ENCODE measurements at places on chromosomes 11 and 22. TPM values are rescaled to one million over a fixed set of nuclear protein-coding genes. Genes with fewer than 3 reads are reported as not detected.

- no peak overlapping the region for H3K27ac ChIP-seq
- no peaks in the 10 kb centered on the region for H3K4me1 ChIP-seq
- no peaks in the 10 kb centered on the region for H3K27me3 ChIP-seq
- DNase-seq, result no peak
Measured at GRCh38 chr22:41327124-41327523, 25.8 kb downstream of the ZC3H7B start.

DNA sequence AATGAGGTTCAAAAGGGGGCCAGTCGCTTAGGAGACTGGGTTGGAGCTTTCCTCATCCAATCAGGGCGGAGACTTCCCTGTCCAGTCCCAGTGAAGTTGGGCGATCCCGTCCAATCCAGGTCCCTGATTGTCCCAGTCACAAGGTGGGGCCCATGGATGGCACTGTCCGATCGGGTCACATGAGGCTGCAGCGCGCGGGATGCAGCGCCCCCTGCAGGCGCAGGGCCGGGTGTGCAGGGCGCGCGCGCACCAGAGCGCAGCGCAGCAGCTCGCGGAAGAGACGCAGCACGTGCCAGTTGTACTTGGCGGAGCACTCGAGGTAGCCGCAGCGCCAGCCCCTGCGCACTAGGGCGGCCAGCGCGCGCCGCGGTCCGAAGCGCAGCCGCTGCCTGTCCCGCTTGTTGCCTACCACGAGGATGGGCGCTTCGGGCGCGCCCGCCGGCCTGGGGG, 2.3 kb downstream of the RASL10A start:
- peaks cover 23% of the 10 kb centered on the region for H3K4me1 ChIP-seq
- no peaks in the 10 kb centered on the region for H3K36me3 ChIP-seq
- H3K4me3 ChIP-seq, result no peak overlapping the region
- no peak overlapping the region for H3K27ac ChIP-seq
- peaks cover 39% of the 10 kb centered on the region for H3K27me3 ChIP-seq

DNA sequence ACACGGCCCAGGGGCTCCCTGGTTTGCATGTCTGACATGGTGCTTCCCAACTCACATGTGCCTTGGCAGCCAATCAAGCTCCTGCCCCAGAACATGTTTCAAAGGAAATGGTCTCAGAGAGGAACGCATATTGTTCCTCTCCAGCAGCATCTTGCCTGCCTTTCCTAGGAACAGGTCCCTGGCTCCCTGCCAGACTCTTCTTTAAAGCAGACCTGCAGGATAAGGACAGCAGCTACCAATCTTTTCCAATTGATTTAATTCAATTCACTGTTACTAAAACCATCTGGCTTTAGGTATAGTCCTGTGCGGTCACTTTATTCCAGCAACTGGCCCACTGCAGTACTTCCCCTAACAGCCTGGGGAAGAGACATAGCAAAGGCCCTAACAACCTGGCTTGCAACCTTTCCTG, 79.9 kb downstream of the AMBRA1 start:
- H3K36me3 ChIP-seq, result peaks cover 4% of the 10 kb centered on the region
- peaks cover 9% of the 10 kb centered on the region for H3K4me1 ChIP-seq
- no peaks in the 10 kb centered on the region for H3K27me3 ChIP-seq

- peaks cover 18% of the 10 kb centered on the region for H3K36me3 ChIP-seq
- no peak overlapping the region for H3K27ac ChIP-seq
Measured at GRCh38 chr11:7612056-7612660, 61.1 kb downstream of the CYB5R2 start.

DNA sequence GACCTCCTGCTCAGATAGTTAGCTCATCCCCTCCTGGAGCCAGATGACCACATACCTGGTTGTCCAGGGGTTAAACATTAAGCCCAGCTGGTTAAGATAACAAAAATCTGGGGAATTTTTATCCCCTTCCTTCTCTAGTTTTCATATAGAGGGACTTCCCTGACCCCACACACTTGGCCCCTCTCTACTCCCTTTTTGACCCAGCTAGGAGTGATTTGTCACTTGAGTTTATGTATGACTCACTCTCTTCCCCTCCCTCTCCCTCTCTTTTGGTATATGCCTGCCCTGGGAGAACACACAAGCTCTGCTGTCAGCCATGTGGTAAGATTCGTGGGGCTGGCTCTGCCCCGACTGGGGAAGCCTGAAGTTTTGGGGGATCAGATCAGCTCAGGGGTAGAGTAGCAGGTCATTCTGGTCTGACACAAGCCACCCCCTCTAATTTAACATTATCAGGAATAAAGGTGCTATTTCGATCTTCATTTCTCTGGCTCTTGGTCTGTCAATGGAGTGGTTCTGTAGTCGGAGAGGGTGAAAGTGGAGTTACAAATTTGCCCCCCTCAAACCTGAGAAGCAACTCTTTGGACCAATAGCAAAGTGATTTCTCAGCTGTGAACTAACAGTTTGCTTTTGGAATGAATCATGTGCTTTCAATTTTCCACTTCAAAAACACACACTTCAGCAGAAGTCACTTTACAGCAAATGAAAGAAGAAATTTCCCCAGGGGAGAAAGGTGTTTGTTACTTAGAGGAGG, 415.3 kb upstream of the CADM1 start:
- H3K4me3 ChIP-seq, result no peak overlapping the region
- peak overlapping the region; percentile 25 for H3K27ac ChIP-seq
- no peaks in the 10 kb centered on the region for H3K36me3 ChIP-seq
- peaks cover 8% of the 10 kb centered on the region for H3K4me1 ChIP-seq
- peak; percentile 12 for DNase-seq

The FKBP2 gene
- total RNA-seq, result 20.0 TPM

- no peaks in the 10 kb centered on the region for H3K4me1 ChIP-seq
- H3K36me3 ChIP-seq, result no peaks in the 10 kb centered on the region
- H3K4me3 ChIP-seq, result no peak overlapping the region
- DNase-seq, result no peak
- H3K27ac ChIP-seq, result no peak overlapping the region
Measured at GRCh38 chr11:132490978-132491377, 1041.3 kb downstream of the OPCML start.

DNA sequence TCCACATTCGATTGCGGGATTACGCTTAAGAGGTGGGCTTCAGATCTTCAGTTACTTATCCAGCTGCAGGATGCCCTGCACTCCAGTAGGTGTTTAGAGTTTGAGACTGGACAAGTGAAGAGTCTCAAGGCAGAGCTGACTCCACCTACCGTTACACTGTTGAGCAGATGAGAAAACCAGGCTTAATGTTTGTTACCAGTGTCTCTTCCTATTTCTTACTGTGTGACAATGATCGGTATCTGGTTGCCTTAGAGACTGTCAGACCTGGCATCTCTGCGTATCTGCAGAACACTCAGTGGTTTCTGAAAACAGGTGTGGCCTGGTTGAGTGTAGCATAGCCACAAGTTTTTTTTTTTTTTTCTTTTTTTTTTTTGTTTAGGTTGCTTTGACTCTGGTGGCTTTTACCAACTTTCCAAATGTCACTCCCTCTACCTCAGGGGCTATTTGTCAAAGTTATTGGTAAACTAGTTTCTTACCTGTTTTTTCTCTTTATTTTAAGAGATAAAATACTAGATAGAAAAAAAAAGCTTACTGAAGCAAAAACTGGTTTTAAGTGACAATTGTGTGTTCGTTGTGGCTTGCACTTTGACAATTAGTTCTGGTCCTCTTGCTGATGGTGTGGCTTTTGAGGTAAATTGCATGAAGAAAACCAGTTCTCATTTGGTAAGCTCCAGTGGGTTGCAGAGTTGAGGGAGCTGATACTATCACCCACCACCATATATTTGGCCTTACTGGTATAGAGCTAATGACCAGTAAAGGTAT, 284.8 kb downstream of the ETS1 start:
- peaks cover 2% of the 10 kb centered on the region for H3K36me3 ChIP-seq
- peak overlapping the region; percentile 74 for H3K4me3 ChIP-seq
- peak overlapping the region; percentile 93 for H3K27ac ChIP-seq
- peak; percentile 79 for DNase-seq
- H3K4me1 ChIP-seq, result peaks cover 80% of the 10 kb centered on the region

GRCh38 chr22:41573677-41574076, 12.9 kb downstream of the CSDC2 start:
- H3K27me3 ChIP-seq, result no peaks in the 10 kb centered on the region
- no peaks in the 10 kb centered on the region for H3K4me1 ChIP-seq
- peaks cover 4% of the 10 kb centered on the region for H3K36me3 ChIP-seq
- H3K4me3 ChIP-seq, result no peak overlapping the region
- DNase-seq, result no peak

- H3K4me1 ChIP-seq, result peaks cover 19% of the 10 kb centered on the region
- H3K27me3 ChIP-seq, result no peaks in the 10 kb centered on the region
- peak overlapping the region; percentile 24 for H3K27ac ChIP-seq
- H3K36me3 ChIP-seq, result peaks cover 14% of the 10 kb centered on the region
Measured at GRCh38 chr11:86523738-86524619, 148.4 kb downstream of the ME3 start.

GRCh38 chr22:19037282-19038163, 84.7 kb downstream of the DGCR2 start:
- DNase-seq, result no peak
- H3K27ac ChIP-seq, result no peak overlapping the region
- H3K36me3 ChIP-seq, result peaks cover 1% of the 10 kb centered on the region
- no peaks in the 10 kb centered on the region for H3K27me3 ChIP-seq
- no peaks in the 10 kb centered on the region for H3K4me1 ChIP-seq
- H3K4me3 ChIP-seq, result no peak overlapping the region

DNA sequence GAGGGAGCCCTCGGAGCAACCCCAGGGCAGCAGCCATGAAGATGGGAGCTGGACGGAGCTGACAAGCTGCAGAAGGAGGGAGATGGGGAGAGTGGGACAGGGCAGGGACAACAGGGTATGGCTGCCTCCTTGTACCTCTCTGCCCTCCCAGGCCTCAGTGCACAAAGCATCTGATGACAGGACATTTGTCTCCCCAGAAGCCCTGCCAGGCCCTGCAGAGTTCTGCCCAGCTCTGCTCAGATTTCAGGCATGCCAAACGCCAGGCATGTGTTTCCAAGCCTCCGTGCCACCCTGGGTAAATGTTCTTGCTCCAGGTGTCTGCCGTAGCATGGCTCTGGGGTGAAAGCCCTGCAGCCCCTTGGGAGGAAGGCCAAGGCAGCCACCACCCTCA, 1.1 kb upstream of the IFITM10 start:
- DNase-seq, result no peak
- H3K4me1 ChIP-seq, result peaks cover 32% of the 10 kb centered on the region
- H3K4me3 ChIP-seq, result no peak overlapping the region
- H3K27me3 ChIP-seq, result peaks cover 13% of the 10 kb centered on the region

The C11orf91 gene
- total RNA-seq, result not detected

The CCDC116 gene
- total RNA-seq, result 0.19 TPM

The RPS6KB2 gene
- total RNA-seq, result 50.7 TPM

- peak overlapping the region; percentile 8 for H3K4me3 ChIP-seq
- DNase-seq, result no peak
- H3K4me1 ChIP-seq, result peaks cover 13% of the 10 kb centered on the region
- H3K27ac ChIP-seq, result no peak overlapping the region
Measured at GRCh38 chr11:36558571-36559413, 9.0 kb upstream of the RAG1 start.

DNA sequence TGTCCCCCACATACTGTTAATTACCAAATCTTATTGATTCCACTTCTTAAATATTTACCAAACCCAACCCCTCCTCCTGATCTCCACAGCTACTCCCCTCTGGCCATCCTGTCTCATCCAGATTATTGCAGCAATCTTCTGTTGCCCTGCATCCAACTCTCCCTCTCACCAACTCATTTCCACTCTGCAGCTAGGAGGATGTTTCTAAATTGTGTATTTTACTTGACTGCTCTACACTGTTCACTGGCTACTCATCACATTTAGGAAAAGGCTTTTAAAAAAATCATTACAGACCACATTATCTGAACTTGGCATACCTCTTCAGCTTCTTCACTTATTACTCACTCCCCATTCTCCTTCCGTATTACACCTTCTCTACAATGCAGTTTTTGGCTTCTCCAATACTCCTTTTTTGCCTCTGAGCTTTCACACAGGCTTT, 117.9 kb downstream of the ATG16L2 start:
- no peaks in the 10 kb centered on the region for H3K36me3 ChIP-seq
- peaks cover 2% of the 10 kb centered on the region for H3K4me1 ChIP-seq
- H3K27me3 ChIP-seq, result no peaks in the 10 kb centered on the region
- DNase-seq, result no peak
- no peak overlapping the region for H3K4me3 ChIP-seq

DNA sequence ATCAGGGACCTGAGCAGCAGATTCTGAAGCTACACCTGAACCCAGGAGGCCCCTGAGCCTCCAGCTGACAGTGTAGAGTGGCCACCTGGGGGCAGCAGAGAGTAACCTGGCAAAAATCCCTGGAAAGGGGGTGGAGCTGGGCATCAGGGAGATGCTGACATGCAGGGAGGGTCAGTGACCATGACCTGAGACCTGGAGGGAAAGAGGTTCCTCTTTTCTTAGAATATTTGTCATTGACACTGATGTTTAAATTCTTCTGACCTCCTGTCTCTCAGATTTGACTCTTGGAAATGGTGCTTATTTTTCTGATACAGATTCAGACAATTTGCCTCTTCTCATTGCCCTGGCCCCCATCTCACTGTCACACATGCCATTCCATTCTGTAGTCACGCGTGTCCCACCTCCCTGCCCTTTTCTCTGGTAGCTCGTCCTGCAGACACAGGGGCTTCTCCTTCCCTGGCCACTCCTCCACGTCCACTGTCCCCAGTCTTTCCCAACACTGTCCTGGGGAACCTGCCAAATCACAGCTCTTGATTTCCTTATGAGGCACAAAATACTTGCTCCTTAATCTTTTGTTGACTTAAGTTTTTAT, 117.2 kb upstream of the IGLL5 start:
- H3K27me3 ChIP-seq, result peaks cover 7% of the 10 kb centered on the region
- H3K36me3 ChIP-seq, result no peaks in the 10 kb centered on the region
- H3K27ac ChIP-seq, result no peak overlapping the region
- DNase-seq, result peak; percentile 61
- no peak overlapping the region for H3K4me3 ChIP-seq

- H3K4me3 ChIP-seq, result no peak overlapping the region
- H3K27me3 ChIP-seq, result no peaks in the 10 kb centered on the region
- no peak for DNase-seq
- H3K4me1 ChIP-seq, result no peaks in the 10 kb centered on the region
- no peak overlapping the region for H3K27ac ChIP-seq
- no peaks in the 10 kb centered on the region for H3K36me3 ChIP-seq
Measured at GRCh38 chr11:103904324-103904667, 132.1 kb upstream of the DDI1 start.

DNA sequence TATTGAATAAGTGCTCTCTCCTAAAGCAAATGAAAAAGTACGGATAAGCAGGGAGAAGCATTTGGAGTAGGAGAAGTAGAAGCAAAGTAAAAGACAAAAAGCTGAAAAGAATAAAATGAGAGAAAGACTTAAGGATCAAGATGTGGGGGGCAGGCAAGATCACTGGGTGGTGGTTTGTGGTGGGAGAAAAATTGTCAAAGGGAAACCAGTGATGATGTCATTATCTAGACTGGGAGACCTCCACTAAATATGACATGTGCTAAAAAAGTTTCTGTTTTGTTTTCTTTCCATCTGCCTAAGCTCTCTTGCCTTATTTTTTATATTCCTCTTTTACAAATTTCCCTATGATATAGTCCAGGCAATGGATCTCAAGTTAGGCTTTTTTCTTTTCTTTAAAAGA, 14.8 kb upstream of the MAML2 start:
- no peak for DNase-seq
- peaks cover 14% of the 10 kb centered on the region for H3K4me1 ChIP-seq
- H3K27ac ChIP-seq, result no peak overlapping the region
- H3K36me3 ChIP-seq, result peaks cover 34% of the 10 kb centered on the region
- no peaks in the 10 kb centered on the region for H3K27me3 ChIP-seq

- no peak overlapping the region for H3K4me3 ChIP-seq
- DNase-seq, result no peak
- peaks cover 18% of the 10 kb centered on the region for H3K27me3 ChIP-seq
- H3K27ac ChIP-seq, result no peak overlapping the region
Measured at GRCh38 chr11:114311946-114312345, 15.7 kb downstream of the NNMT start.

The INTS4 gene
- total RNA-seq, result 45.5 TPM

- H3K4me1 ChIP-seq, result no peaks in the 10 kb centered on the region
- H3K4me3 ChIP-seq, result no peak overlapping the region
- no peak for DNase-seq
- no peaks in the 10 kb centered on the region for H3K27me3 ChIP-seq
- no peak overlapping the region for H3K27ac ChIP-seq
Measured at GRCh38 chr11:18253233-18253632, 4.8 kb upstream of the SAA2 start.
